ENCODE measurements at places on chromosomes 5 and 9. TPM values are rescaled to one million over a fixed set of nuclear protein-coding genes. Genes with fewer than 3 reads are reported as not detected.

DNA sequence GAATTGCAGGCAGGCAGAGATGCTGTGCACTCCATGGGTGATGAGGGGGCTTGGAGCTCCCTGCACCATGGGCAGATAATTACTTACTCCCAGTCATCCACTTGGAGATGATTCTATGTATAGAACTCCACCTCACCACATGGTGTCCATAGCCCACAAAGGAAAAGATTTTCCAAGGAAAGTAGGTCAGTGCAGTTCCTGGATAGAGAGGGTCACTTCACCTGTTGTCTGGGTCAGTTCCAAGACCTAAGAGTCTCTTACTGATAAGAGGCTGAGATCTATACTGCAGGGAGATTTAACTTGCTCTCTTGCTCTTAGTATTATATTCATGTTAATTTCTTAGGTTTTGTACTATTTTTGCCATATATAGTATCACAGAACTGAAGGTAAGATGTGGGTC, 113.9 kb upstream of the BRINP1 start:
- no peak for DNase-seq

Gene NUTM2G
- 0.27 TPM for total RNA-seq

Gene SLC46A2
- total RNA-seq, result 0.07 TPM

Gene WDR38
- total RNA-seq, result not detected

DNA sequence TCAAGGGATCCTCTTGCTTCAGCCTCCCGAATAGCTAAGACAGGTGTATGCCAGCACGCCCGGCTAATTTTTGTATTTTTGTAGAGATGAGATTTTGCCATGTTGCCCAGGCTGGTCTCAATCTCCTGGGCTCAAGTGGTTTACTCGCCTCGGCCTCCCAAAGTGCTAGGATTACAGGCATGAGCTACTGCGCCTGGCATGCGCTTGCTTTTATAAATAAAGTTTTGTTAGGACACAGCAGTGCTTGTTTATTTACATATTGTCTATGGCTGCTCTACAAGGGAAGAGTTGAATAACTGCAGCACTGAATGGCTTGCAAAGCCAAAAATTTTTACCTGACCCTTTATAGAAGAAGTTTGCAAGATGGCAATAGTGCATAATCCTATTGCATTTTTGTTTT, 27.7 kb downstream of the GPR21 start:
- no peak for DNase-seq

Gene F2RL1
- 38.9 TPM for total RNA-seq

- DNase-seq, result no peak
These were observed 44.5 kb upstream of the CTSL start for GRCh38 chr9:87681271-87682061.

- DNase-seq, result no peak
These were observed 18.8 kb downstream of the SNCAIP start for GRCh38 chr5:122330881-122331280.

Gene PALM2AKAP2
- 7.0 TPM for total RNA-seq

Gene RPL35
- total RNA-seq, result 1,710 TPM

DNA sequence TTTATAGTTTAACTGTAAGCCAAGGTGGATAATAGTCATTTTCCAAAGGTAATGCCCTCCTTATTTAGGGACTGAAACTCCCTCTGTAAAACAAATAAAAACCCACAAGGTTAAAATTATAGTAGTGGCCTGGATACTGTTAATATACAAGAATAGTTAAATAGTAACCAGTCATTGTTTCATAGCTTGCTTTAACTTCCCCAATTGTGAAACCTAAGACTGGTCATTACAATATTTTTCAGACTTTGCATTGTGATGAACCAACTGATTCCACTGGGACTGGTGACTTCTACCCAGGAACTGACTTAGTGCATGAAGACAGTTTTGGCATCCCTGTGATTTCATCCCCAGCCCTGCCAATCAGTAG, 162.6 kb downstream of the SMC2 start:
- no peak for DNase-seq

Gene AK8
- total RNA-seq, result 0.50 TPM

GRCh38 chr5:95060098-95060497, 224.8 kb downstream of the MCTP1 start:
- no peak for DNase-seq

GRCh38 chr5:95909738-95910137, 51.9 kb downstream of the ELL2 start:
- no peak for DNase-seq
